ENCODE measurements at places on chromosomes 1 and 21. TPM values are rescaled to one million over a fixed set of nuclear protein-coding genes. Genes with fewer than 3 reads are reported as not detected.

DNA sequence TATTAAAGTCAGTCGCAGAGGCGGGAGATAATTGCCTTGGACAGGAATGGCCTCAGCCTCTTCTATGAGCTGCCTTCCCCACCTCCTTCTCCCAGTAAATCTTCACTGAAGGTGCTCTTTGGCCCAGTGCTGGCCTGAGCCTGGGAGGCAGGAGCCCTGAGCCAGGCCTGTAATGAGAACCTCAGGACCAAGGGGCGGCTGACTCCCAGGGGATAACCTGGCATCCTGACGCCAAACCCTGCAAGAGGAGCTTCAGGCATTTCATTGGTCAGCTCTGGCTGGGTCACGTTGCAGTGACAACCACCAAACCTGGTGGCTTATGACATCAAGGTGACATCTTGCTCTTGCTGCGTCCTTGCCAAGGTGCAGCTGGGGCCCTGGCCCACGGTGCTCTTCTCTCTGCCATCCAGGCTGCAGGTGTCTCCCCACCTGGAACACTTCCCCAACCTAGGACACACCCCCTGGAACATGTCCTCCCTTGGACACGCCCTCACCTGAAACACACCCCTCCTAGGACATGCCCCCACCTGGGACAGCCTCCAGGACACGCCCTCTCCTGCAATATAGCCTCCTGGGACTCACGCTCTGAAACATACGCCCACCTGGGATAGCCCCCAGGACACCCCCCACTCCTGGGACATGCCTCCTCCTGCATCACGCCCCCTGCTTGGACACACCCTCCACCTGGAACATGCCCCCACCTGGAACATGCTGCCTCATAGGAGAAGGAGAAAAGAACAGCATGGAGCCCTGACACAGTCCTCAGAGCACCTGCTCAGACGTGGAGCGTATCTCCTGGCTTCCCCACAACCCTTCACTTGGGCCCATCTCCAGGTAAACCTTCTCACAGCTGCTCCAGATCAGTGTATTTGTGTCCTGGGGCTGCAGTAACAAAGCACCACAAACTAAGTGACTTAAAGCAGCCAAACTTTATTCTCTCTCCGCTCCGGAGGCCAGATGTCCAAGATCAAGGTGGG is 333.6 kb downstream of the NPHP4 start:
- H3K27ac ChIP-seq, result no peak overlapping the region
- no peaks in the 10 kb centered on the region for H3K4me1 ChIP-seq
- H3K36me3 ChIP-seq, result no peaks in the 10 kb centered on the region
- DNase-seq, result peak; percentile 67
- no peaks in the 10 kb centered on the region for H3K27me3 ChIP-seq

Gene AMY1C
- not detected for total RNA-seq

Gene FCRL4
- total RNA-seq, result not detected

DNA sequence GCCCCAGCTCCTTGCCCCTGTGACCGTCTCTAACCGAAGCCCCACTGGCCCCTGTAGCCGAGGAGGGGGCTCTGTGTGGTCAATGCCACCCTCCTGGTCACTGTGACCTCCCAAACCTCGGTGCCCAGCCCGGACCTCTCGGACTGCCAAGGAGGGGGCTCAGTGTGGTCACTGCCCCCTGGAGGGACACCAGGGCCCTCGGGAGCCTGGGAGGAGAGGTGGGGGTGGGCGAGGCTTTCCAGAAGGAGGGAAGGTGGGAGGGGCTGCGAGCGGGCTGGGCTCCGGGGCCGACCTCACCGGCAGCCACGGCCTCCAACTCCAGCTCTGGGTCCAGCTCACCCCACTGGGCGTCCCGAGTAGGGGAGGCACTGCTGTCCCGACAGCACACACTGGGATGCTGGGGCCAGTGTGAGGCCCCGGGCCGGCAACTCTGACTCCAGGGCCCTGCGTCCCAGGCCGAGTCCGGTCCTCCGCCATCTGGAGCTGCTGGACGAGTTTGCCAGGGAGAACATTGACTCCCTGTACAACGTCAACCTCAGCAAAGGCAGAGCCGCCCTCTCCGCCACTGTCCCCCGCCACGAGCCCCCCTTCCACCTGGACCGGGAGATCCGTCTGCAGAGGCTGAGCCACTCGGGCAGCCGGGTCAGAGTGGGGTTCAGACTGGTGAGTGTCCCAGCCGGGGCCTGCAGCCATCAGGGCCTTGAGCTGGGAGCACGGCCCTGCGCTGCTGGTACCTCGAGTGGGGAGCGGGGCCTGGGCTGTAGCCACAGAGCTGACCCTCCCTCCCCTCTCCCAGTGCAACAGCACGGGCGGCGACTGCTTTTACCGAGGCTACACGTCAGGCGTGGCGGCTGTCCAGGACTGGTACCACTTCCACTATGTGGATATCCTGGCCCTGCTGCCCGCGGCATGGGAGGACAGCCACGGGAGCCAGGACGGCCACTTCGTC is 6.4 kb downstream of the SCNN1D start:
- peak; percentile 31 for DNase-seq
- H3K27ac ChIP-seq, result no peak overlapping the region

Measured in H9 (cell line).